ENCODE measurements at places on chromosomes 5 and 9.
A peak's percentile ranks its signal among the peaks of the same experiment; 100 is the strongest.

GRCh38 chr9:92724528-92725265 lies 39.9 kb downstream of the BICD2 start:
- DNase-seq: no peak

GRCh38 chr5:181194489-181195248 lies 10.3 kb downstream of the TRIM7 start:
- DNase-seq: no peak

GRCh38 chr5:135826221-135826525 lies 8.3 kb upstream of the SLC25A48 start:
- DNase-seq: no peak

DNA sequence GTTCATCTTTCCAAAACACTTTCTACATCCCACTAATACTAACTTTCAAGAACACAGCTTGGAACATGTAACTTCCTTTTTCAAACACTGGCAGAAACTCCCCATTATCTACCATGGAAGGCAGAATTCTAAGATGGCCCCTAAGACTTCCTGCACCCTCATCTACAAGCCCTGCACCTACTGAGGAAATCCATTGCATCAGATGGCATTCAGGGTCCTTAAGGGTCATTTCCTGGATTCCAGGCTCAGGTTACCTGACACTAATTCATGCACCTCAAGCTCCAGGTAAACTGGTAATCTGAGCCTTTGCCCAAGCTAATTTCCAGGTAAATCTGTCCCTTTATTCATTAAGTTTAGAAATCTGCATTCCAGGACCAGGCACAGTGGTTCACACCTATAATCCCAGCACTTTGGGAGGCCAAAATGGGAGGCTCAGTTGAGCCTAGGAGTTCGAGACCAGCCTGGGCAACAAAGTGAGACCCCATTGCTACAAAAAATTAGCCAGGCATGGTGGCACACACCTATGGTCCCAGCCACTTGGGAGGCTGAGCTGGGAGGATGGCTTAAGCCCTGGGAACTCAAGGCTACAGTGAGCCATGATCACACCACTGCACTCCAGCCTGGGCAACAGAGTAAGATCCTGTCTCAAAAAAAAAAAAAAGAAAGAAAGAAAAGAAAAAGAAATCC lies 91.6 kb downstream of the NFIB start:
- DNase-seq: no peak

DNA sequence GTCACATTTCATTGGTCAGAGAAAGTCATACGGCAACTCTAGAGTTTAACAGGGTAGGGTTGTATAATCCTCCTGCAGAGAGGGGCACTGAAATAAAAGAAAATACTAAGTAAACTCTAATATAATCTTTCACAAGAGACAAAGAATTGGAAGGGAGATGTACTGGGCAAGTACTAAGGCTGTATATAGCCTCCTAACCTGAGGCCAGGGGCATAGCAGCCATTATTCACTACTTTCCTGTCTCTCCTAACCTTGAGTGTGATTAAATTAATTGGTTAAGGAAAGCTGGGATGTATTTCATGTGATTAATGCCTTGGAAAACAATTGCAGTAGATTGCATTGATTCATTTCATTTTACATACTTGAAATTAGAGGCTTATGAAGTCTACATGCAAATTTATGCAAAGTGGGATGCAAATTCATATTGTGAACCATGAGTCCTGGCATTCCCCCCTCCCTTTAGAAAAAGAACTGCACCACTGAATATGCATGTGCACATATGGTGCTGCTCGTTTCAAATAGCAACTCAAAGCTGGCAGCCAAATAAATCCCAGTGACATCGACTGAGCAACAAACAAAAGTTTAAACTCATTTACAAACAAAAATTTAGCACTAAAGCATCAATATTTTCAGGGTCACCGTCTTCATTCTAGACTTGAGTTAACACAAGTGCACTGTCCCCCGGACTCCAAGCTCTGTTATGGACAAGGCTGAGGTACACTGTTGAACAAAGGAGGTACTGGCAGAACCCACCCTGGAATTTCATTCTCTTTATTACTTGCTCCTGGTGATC lies 70.0 kb downstream of the DMAC1 start:
- DNase-seq: no peak

DNA sequence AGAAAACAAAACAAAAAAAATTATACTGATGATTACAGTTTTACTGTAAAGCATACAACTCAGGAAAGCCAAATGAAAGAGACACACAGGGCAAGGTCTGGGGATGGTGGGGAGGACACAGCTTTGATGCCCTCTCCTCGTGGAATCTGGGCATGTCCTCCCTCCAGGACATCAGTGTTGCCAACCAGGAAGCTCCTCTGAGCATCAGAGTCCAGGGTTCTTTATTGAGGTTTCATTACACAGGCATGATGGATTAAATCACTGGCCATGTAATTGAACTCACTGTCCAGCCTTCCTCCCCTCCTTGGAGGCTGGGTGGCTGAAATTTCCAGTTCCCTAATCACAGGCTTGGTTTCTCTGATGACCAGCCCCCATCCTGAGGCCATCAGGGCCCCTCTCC lies 89.6 kb upstream of the MIER3 start:
- DNase-seq: no peak

- DNase-seq: no peak
Observed at GRCh38 chr5:11540112-11540511, 364.1 kb downstream of the CTNND2 start.

DNA sequence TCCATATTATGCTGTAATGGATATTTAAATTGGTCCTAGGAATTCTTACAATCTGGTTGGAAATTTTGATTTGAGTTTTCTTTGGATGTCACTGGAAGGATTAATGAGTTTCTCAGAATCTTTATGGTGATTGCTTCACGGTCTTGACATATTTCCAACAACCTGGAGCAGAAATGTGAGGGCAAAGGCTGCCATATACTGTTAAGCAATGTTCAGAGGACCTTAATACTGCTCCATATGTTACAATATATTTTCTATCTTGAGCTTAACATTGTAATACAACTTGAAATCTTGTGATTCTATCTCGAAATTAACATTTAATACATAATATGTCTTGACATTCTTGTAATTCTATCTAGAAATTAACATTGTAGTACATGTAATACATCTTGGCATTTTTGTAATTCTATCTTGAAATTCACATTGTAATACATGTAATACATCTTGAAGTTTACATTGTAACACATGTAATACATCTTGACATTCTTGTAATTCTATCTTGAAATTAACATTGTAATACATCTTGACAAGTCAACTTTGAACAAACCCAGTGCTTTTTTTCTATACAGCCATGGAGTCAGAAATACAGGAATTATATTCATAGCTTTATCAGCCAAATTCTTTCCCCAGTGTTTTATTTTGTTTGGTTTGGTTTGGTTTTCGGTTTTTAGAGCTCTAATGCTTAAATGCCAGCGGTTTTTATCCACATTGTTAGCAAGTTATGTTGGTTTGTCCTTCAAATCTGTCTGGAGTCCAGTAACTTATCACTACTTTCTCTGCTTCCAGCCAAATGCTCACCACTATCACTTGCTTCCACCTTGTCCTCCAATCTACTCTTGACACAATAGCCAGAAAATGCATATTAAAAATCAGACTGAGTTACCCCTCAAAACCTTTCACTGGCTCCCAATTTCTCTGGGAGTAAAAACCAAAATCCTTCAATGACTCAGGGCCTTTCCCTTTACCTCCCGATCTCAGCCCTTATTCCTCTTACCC lies 3.0 kb upstream of the TUT7 start:
- no peak for DNase-seq

DNA sequence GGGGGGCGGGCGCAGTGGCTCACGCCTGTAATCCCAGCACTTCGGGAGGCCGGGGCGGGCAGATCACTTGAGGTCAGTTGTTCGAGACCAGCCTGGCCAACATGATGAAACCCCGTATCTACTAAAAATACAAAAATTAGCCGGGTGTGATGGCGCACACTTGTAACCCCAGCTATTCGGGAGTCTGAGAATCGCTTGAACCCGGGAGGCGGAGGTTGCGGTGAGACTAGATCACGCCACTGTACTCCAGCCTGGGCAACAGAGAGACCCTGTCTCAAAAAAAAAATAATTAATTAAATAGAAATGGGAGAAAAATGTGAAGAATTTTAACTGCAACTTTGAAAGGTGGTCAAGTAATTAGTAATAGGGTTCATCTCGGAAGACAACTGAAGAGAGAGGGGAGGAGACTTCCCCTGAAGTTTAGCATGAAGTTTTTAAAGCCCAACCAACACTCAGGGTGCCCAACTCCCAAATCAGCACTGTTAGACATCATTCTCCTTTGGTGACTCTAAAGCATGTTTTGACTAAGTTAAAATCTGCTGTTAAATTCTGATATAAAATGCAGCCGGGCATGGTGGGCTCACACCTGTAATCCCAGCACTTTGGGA lies 1.4 kb upstream of the CSNK1A1 start:
- DNase-seq: no peak

DNA sequence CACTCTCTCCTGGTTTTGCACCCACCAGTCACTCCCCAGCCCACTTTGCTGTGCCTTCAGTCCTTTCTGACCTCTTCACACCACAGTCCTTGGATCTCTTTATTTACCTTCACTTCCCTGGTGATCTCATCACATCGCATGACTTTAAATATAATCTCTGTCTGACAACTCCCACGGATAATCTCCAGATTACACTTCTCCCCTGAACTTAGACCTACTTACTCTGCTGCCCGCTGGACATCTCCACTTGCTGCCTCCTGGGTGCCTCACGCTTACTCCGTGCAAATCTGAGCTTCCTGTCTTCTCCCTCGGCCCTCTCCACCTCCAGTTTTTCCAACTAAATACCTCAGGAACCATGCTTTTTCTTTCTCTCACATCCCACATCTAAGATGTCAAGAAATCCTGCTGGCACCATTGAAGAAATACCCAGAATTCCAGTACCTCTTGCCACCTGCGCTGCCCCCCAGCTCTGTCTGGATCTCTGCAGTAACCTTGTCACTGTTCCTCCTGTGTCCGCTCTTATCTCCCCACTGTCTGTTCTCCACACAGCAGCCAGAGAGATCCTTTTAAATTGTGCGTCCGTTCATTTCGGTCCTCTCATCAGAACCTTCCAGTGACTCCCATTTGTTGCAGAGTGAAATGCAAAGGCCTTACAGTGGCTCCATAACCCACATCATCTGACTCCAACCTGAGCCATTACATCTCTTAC lies 9.3 kb downstream of the SFXN1 start:
- DNase-seq: no peak

GRCh38 chr9:135480071-135480939 lies 723 bp downstream of the PPP1R26 start:
- no peak for DNase-seq

GRCh38 chr9:126327006-126327713 lies 531 bp downstream of the MVB12B start:
- no peak for DNase-seq

GRCh38 chr5:108507631-108508030 lies 125.7 kb upstream of the FBXL17 start:
- no peak for DNase-seq

DNA sequence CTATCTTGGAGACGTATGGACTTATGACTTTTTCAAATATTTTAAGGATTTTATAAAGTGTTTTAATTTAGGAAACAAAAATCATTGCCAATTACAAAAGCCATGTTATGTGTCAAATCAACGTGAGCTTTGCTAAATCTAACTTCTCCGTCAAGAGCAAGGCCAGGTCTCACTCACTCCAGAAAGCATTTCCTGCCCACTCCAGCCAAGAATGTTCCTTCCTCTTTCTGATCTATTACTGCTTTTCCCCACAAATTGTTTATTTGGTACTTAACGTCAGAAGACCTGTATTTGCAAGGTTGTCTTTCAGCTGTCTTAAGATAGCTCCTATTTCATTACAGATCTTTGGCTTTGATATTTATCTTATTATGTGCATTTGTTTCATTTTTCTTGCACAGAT lies 193.5 kb upstream of the HAPLN1 start:
- DNase-seq: no peak

- no peak for DNase-seq
Observed at GRCh38 chr5:127928053-127928452, 155.5 kb upstream of the SLC12A2 start.

GRCh38 chr5:157570531-157571200 lies 4.9 kb downstream of the ADAM19 start:
- DNase-seq: no peak

DNA sequence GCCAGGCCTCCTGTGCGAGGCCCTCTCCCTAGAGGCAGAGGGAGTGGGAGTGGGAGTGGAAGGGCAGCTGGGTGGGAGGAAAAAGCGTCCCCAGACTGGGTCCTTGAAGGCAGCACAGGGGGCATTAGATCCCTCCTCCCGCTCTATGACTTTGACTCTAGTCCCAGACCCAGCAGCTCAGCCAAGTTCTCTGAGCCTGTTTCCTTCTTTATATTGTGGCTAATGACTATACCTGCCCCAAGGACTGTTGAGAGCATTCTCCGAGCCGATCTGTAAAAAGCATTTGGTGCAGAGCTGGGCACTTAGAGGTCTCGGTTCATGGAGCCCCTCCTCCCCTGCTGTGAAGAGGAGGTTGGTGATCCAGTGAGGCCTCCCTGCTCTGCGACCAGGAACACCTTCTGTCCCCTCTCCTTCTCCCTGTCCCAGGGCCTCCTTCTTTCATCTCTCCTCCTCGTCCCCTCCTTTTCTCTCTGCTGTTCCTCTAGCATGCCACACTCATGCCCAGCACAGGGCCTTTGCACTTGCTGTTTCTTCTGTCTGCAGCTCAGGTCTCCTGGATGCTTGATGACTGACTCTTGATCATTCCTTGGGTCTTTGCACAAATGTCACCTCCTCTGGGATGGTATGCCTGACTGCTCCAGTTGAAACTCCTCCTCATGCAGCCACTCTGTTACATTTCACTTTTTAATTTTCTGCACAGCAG lies 23.4 kb upstream of the PSD2 start:
- DNase-seq: no peak

GRCh38 chr9:124621371-124622328 lies 114.5 kb upstream of the NR5A1 start:
- peak; percentile 32 for DNase-seq

GRCh38 chr5:143986516-143987212 lies 174.7 kb downstream of the HMHB1 start:
- peak; percentile 47 for DNase-seq

DNA sequence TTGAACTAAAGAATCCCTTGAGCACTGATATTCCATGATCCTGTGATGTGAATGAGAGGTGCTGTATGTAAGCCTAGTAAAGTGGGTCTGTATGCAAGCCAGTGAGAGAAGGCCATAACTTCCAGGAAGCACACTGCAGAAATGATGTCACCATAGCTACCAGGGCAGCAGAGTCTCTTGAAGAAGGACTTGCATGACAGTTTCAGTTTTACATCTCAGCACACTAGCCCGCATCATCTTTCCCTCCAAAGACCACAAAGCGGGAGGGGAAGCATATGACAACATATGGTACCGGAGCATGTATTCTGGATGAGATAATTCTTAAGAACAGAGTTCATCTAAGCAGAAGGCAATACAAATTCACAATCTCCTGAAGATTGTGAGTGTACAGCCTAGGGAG lies 37.6 kb upstream of the MAST4 start:
- DNase-seq: no peak

Measured in AG09309 (cell line).